Cardiac septum (tissue), 1 donor: ENCODE measurements at places on chromosomes 2 and 18. TPM values are rescaled to one million over a fixed set of nuclear protein-coding genes. Genes with fewer than 3 reads are reported as not detected.
A peak's percentile ranks its signal among the peaks of the same experiment; 100 is the strongest.

C1QL2 gene
- not detected for total RNA-seq

DNA sequence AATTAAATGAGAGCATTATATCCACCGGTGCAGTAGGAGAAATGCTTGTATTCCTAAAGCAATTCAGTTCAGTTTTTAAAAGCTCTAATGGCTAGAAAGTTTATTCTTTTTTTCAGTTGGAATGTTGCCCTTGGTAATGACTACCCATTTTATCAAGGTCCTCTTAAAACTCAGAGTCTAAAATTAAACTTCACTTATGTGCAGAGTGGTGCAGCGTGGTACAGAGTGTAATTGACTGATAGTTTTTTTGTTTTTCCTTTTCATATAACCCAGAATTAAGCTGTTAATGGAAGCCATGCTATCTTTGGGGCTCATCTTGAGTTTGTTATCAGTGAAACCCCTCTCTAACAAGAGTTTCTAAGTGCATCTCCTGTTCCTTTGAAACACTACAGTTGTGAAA is 21.4 kb downstream of the NCOA1 start:
- DNase-seq: no peak

DNA sequence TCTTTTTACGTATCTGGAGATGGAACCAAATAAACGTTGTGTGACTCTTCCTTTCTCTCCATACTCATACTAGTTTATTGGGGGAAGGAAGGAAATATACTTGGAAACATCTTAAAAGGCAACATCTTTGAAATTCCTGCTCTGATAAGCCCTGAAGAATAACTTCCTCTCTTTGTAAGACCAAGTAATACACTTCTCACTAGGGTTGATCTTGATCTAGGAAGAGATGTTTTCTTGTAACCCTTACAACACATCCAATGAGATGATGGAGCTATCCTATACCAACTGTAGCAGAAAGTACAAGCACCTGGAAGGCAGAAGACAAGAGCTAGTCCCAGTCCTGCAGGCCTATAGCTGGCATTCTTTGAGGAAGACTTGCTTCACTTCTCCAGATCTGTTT is 2.0 kb downstream of the ANKRD44 start:
- no peak for DNase-seq

GRCh38 chr18:33536904-33537303 is 41.1 kb upstream of the ASXL3 start:
- DNase-seq: no peak

DNA sequence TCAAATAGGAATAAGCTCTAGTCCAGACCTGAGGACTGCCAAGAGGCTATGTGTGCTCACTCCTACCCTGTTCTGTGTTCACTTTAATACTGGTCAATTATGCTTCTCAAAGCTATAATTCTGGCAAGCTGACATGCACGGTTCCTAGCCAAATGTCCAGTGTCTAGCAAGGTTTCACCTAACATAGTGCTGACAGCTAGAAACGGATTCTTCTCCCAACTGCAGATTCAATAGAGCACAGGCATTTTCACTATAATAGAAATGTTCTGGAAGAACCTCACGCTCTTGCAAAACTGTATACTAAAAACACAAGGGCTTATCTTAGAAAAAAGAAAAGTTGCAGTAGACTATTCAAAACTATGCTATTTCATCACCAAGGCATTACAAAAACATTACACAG is 45.1 kb downstream of the HDAC4 start:
- no peak for DNase-seq

MROH2A gene
- total RNA-seq: not detected

OTOF gene
- total RNA-seq: not detected

- DNase-seq: no peak
Measured at GRCh38 chr18:58569490-58569911, 59.4 kb downstream of the ALPK2 start.

IL36B gene
- not detected for total RNA-seq

CCDC68 gene
- 4.1 TPM for total RNA-seq

GRCh38 chr18:48193521-48194492 is 215.4 kb downstream of the ZBTB7C start:
- DNase-seq: no peak

DNA sequence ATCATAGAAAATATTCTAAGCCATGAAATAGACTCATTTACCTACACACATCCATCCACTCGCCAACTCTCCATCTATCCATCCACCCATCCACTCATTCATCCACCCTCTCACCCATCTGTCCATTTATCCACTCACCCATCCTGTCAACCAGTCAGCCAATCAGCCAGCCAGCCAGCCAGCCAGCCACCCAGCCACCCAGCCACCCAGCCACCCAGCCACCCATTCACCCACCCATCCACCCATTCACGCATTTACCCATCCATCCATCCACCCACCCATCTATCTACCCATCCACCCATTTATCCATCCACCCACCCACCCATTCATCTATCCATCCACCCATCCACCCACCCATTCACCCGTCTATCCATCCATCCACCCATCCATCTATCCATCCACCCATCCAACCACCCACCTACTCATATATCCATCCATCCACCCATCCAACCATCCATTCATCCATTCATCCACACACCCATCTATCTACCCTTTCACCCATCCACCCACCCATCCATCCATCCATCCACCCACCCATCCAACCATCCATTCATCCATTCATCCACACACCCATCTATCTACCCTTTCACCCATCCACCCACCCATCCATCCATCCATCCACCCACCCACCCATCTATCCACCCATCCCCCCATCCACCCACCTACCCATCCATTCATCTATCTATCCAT is 185.1 kb downstream of the LOXHD1 start:
- DNase-seq: peak; percentile 63

- DNase-seq: peak; percentile 73
Measured at GRCh38 chr2:192413812-192414681, 219.3 kb upstream of the TMEFF2 start.

DNA sequence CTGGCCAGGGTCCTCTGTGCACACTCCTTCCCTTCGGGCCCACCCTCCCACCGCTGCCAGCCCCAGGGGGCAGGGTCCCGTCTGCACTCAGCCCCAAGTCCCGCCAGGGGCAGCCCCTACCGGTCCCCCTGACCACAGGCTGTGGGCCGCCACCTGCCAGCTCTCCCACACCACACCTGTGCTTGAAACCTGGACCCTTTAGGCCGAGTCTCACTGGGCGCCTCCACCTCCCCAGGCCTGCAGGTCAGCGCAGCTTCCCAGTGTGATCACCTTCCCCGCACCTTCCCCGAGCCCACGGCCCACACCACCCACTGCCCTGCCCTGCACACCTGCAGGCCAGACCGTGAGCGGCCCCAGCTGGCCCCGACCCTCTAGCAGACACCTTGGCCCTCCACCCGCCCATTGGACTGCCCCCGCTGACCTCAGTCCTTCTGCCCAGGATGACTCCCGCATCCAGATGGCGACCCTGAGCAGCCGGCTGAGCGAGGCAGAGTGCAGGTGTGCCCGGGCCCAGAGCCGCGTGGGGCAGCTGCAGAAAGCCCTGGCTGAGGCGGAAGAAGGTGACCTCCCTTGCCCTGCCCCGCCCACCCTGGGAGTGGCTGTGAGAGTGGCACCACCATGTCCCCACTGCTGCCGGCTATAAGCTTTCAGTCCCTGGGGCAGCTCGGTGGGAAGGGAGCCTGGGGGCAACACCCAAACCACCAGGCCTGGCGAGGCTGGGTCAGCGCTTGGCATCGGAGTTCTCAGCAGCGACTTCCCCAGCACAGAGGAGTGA is 31.3 kb upstream of the SNED1 start:
- DNase-seq: peak; percentile 67

RGPD4 gene
- total RNA-seq: 0.19 TPM

C18orf54 gene
- total RNA-seq: 1.4 TPM

DNA sequence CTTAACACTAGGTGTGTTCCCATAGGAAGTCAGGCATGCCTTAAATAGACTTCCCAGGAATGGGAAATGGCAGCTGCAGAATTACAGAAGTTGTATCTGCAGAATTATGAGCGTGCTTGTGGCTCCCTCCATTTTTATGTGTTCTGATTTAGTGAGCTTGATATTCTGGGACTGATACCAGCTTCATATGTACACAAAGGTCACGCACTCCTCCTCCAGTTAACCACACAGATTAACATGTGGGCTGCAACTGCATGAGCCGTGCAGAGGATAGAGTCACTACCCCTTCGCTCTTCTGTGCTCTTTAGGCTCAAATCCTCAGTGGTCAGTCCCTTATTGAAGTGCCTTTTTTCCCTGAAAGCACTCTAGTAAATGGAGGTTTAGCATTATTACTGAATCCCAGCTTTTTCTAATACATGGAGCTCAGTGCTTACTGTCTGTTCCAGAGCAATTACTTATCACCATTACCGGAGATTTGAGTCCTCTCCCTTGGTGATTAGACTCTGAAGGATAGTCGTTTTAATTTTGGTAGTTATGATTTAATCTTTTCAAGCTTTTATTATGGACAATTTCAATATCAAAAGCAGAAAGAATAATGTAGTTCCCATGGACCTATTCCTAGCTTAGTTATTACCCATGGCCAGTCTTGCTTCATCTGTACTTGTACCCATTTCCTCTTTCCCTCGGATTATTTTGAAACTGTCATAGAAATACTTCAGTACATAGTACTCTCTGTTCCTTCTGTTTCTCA is 238.3 kb downstream of the PRKCE start:
- DNase-seq: no peak
